ENCODE measurements at places on chromosomes 2 and 18.

GRCh38 chr2:149799013-149799705 is 211.6 kb upstream of the MMADHC start:
- DNase-seq, result no peak

- no peak for DNase-seq
These were observed 38.3 kb downstream of the MYO7B start for GRCh38 chr2:127573771-127574170.

DNA sequence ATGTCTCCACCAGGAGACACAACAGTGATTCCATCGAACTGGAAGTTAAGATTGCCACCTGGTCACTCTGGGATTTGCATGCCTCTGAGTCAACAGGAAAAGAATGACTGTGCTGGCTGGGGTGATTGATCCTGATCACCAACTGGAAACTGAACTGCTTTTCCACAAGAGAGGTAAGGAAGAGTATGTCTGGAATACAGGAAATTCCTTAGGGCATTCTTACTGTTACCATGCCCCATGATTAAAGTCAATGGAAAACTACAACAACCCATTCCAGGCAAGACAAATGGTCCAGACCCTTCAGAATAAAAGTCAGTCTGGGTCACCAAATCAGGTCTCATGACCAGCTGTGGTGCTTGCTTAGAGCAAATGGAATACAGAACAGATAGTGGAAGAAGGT is 12.0 kb upstream of the DDX1 start:
- DNase-seq, result no peak

DNA sequence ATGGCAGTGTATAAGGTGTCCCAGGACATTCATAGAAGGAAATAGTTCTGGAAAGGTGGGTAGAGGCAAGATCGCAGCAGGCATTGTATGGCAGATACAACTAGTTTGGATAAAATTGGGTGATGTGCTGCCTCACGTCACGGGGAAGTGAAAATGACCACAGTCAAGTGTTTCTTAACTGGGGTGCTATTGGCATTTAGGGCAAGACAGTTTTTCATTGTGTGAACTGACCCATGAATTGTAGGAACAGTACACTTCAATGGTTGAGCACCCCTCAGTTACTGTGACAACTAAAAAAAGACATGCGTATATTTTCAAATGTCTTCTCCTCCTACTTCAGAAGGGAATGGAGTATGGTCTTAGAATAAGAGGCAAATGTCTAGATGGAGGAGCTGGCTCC is 22.3 kb upstream of the CYRIA start:
- DNase-seq, result no peak

DNA sequence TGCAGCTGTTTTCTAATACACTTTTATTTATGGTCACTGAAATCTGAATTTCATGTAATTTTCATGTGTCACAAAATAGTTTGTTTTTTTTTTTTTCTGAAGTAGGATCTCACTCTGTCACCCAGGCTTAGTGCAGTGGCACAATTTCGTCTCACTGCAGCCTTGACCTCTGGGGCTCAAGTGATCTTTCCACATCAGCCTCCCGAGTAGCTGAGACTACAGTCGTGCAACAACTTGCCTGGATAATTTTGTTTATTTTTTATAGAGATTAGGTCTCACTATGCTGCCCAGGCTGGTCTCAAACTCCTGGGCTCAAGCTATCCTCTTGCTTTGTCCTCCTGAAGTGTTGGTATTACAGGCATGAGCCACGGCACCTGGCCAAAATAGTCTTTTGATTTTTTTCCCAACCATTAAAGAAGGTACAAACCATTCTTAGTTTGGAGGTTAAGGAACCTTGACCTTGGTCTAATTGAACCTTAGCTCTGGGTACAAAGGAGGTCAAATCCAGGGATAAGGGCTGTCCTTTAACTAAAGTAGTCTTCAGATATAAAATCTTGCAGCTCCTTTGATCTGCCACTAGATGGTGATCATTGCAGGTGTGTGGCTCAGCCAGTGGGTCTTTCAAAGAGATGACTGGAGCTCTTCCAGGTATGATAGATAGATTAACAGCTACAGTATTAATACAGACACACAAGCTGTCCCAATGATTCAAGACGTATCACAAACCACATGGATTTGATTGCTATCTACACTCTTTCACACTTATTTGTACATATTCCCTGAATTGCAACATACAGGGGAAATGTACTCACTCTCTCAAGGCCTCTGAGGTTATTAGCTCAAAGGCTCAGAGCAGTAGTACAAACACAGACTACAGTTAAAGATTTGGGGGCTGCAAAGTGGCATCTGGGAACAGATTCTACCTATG is 4.7 kb upstream of the KRCC1 start:
- no peak for DNase-seq
